Myocyte (in vitro differentiated cells): ENCODE measurements at places on chromosomes 11 and 22. TPM values are rescaled to one million over a fixed set of nuclear protein-coding genes. Genes with fewer than 3 reads are reported as not detected.

The ST14 gene
- not detected in 2 replicates for total RNA-seq

The RIN1 gene
- 32.3 and 43.9 TPM in 2 replicates for total RNA-seq

DNA sequence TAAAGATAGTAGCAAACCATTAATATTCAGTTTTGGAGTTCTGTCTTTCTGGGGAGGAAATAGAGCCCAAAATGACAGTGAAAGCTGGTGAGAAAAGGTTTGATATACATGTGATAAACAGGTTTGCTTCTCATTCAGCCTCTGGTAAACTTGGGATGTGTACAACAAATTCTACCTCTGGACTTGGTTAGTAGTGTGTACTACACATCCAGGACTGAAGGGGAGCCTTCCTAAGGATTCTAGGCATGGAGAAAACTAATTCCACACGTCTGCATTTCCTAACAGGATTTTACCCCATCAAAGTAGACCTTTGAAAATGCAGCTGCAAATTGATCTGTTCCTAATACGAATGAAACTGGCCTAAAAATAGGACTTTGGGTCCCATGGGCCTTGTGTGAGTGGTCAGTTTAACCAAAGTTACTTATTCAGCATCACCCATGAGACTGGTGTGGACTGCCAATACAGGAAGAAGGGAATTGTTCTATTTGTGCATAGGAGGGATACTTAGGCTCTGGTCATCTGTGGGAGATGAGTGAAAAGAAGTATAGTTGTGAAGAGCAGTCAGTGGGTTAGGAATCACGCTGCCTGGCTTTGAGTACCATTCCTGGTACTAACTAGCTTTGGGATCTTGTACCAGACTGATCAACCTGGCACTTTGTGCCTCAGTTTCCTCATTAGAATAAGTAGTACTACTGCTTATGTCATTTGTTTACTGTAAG is 74.2 kb downstream of the YAP1 start:
- peak; percentile 27 for DNase-seq

DNA sequence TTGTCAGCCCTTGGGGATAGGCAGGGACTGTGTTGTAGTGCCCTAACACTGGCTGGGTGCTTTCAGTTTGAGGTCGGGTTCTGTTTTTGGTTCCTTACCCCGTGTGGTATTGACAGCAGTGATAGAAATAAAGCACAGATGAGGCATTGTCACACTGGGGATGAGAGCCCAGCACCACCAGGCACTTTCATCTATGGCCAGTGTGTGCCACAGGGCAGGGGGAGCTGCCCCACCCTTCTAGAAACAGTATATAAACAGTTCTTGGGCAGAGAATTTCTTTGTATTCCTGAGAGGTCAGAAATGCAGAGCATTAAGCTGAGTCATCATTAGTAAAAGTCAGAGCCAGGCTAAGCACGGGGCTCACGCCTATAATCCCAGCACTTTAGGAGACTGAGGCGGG is 23.1 kb upstream of the CDC42EP2 start:
- peak; percentile 77 for DNase-seq

DNA sequence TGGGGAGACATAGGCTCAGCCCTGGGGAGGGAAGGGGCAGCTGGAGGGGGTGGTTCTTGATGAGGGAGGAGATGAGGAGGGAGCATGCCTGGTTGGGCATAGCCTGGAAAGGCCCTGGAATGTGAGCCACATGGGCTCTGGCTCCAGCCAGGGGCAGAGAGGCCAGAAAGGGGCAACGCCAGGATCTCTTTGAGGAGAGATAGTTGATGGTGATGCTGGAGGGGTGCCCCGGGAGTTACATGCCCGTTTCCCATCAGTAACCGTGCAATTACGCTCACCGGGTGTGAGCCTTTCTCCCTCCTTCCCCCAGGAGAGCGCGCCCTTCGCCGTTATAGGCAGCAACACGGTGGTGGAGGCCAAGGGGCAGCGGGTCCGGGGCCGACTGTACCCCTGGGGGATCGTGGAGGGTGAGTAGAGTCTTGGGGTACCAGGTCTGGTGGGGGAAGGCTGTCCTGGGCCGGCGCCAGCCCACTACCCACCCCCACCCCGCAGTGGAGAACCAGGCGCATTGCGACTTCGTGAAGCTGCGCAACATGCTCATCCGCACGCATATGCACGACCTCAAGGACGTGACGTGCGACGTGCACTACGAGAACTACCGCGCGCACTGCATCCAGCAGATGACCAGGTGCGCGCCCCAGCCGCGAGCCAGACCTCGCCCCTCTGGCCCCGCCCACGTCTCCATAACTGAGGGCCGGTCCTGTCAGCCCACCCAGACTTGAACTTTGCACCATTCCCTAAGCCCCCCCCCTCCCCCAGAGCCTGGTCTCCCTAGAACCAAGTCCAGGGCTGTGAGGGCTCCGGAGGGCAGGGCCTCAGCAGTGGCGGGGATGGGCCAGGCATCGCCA is 1.8 kb upstream of the GP1BB start:
- no peak for DNase-seq

DNA sequence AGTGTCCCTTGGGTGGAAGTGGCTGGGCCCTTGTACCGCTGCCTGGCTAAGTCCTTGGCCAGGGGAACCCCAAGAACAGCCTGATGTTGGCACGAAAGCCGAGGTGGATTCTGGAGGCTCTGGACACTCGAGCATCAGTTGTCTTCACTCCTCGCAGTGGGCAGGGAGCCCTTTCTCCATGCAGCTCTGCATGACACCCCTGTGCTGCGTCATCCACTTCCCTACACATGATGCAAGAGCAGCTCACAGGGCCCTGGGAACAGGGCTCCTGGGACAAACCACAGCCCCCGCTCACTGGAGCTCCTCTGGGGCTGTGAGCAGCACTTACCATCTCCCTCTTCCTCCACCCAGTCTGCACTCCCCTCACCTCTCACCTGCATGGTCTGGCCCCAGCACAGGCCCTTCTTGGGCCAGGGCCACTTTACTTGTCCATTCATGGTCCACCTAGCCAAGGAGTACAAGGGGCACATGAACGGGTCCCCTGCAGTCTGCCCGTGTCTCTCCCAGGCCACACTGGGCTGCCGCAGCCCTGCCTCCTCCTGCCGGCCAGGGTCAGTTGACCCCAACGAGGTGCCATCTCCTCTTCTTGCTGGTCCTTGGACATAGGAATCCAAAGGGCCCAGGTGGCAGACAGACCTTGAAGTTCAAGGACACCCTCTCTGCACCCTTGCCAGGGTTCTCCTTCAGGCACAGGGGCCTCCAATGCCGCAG is 66.5 kb downstream of the IGF2 start:
- no peak for DNase-seq

DNA sequence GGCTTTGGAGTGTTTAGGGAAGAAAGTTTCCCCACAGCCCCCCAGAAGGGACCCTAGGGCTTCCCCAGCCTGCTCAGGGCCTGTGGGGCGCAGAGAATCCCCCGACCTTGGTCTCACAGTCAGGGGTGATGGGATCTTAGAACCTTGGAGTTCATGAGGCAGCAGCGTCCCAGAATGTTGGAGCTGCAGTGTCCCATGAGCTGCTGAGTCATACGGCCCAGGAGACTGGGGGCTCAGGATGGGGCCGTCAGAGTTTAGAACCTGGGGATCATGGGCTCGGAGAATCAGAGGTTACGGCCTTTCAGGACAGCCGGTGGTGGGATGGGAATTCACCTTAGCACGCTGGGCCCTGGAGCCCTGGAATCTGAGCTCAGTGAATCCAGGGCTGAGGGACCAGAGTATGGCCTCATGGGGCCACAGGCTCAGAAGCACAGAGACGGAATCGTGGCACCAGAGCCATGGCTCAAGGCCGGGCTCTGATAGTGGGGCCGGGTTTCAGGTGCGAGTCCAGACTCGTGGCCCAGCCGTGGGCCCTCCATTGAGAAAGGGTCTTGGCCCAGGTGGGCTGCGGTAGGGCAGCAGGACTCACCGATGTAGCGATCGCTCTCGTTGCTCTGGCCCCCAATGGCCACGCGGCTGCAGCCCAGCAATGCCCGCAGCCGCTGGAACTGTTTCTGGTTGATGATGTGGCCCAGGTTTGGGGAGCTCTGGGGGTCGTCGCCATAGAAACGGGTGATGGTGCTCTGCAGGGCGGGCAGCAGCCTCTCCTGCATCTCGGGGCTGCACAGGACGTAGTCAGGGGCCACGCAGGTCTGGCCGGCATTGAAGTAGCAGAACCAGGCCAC is 9.5 kb downstream of the ALDH3B2 start:
- no peak for DNase-seq

The MYRF gene
- total RNA-seq = 0.03 TPM in 1 of 2 replicates, not detected in the other

The PNPLA5 gene
- not detected in 2 replicates for total RNA-seq

DNA sequence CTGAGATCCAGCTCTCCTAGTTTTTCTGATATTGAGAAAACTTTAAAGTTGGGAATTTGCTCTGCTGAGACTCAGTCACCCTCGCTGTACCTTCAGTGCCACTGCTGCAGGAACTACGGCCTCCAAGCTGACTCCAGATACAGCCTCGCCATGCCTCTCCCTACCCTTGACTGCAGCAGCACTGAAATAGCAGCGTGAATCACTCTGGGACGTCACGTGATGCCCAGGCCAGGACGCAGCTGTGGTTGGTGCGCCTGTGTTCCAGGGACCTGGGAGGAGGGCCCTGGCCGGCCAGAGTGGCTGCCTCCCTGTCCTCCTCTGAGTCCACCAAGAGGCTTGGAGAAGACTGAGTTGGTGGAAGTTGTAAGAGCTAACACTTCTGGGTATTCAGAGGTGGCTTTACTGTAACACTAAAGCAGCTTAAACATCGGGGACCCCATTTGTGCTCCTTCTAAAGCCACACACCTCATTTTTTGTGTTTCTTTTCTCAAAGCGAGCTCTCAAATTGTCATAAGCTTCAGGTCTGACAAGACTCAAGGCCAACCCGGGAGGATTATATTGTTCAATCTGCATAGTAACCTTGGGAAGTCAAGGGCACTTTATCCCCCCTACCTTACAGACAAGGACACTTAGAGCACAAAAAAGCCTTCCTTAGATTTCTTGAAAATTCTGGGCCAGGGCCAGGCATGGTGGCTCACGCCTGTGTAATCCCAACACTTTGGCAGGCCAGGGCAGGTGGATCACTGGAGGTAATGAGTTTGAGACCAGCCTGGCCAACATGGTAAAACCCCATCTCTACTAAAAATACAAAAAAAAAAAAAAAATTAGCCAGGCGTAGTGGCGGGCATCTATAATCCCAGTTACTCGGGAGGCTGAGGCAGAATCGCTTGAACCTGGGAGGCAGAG is 4.2 kb upstream of the STIP1 start:
- peak; percentile 98 for DNase-seq

The SEZ6L gene
- 0.03 TPM in 1 of 2 replicates, not detected in the other for total RNA-seq

The SCGB1A1 gene
- not detected in 2 replicates for total RNA-seq

DNA sequence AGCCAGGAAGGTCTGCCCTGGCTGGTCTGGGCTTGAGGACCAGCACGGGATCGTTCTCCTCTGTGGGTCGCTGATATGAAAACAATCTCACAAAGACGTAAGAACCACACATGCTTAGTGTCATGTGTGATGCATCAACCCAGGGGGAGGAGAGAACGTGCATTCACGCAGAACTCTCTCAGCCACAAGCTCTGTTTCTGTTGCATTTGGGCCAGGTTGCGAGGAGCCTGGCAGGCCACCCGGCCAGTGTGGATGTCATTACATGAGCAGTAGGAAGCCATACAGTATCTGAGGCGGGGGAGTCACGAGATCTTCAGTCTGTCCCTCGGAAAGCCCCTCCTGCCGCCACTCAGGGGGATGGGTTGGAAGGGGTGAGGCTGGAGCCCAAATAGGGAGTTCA is 53.1 kb upstream of the KCNQ1OT1 start:
- no peak for DNase-seq

DNA sequence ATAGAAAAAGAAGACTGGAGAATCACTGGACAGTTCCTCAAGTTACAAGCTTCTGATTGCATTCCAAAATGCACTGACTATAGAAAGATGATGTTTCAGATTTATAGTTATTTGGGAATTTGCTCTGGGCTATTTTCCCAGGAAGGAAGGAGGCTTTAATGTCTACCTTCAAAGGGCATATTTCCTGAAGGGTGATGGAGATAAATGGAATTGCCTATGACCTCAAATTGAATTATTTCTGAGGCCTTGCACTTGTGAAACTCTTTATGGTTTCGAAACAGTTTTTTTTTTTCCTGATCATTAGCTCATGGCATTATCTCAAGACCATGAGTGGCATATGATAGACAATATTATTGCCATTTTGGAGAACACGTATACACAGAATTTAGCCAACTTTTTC is 333.9 kb downstream of the METTL15 start:
- DNase-seq = no peak

The PLEKHA7 gene
- total RNA-seq = 0.78 TPM in 2 replicates

The CCS gene
- total RNA-seq = 25.8 and 26.1 TPM in 2 replicates

The TOMM22 gene
- 54.7 and 56.4 TPM in 2 replicates for total RNA-seq

The KBTBD3 gene
- total RNA-seq = 2.5 and 3.7 TPM in 2 replicates

The ADM2 gene
- total RNA-seq = 0.67 and 1.6 TPM in 2 replicates

The GRK3 gene
- total RNA-seq = 3.7 and 4.1 TPM in 2 replicates

The OR10A2 gene
- total RNA-seq = not detected in 2 replicates

DNA sequence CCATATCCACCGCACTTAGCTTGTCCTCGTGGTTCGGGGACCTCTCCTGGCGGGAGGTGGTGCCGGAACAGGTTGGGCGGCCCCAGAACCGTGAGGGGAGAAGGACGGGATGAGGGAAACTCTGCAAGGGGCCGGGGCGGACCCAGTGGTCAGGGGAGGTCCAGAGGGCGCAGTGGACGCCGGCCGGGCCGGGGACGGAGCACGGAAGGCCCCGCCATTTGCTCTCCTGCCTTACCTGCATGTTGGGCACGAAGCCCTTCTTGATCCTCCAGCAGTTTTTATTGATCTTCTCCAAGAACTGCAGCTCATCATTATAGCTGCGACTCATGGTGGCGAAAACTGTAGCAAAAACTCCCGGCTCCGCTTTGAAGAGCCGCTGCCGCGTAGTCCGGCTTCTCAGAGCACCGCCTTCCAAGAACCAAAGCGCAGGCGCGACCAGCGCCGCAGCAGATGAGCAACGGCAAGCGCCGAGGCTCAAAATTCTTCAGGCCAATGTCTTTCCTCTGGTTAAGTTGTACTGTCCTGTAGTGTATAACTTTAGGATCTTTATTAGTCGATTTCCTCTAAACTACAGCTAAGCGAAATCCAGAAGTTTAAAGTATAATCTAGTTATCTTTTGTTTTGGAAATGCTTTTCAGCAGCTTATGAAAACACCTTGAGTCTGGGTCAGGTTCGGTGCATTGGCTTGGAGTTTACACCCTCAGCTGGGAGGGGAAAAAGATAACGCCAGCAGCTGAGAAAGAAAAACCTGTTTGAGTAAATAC is at the start of gene RTCB:
Gene RTCB, minus strand, starts transcription at position 419 of the 764 bp plus-strand sequence. Its CDS starts 91 bp downstream, at position 328.
- DNase-seq = peak; percentile 96

- no peak for DNase-seq
Measured at GRCh38 chr22:44906999-44907644, 102.7 kb downstream of the PHF21B start.

DNA sequence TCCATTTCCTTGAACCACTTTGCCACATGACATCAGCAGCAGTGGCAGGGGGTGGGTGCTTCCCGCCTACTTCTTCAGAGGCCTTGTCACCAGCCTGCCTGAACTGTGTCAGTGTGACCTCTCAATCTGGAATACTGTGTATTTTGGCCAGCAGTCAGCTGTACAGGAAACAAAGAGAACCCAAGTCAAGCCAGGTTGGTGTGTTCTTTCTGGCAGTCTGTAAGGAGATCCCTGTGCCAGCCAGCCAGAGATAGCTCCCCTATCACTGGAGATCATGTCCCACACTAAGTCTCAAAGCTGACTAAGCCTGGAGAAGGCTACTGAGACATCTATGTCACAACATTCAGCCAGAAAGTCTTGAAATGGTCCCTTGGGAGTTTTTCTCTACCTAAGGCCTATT is 142.1 kb downstream of the TRPC6 start:
- DNase-seq = peak; percentile 32
